ENCODE measurements at places on chromosomes 11 and 22.

GRCh38 chr11:119780222-119780953, 51.4 kb upstream of the NECTIN1 start:
- no peak for DNase-seq

GRCh38 chr11:86193297-86194095, 51.1 kb upstream of the EED start:
- DNase-seq, result peak; percentile 96

DNA sequence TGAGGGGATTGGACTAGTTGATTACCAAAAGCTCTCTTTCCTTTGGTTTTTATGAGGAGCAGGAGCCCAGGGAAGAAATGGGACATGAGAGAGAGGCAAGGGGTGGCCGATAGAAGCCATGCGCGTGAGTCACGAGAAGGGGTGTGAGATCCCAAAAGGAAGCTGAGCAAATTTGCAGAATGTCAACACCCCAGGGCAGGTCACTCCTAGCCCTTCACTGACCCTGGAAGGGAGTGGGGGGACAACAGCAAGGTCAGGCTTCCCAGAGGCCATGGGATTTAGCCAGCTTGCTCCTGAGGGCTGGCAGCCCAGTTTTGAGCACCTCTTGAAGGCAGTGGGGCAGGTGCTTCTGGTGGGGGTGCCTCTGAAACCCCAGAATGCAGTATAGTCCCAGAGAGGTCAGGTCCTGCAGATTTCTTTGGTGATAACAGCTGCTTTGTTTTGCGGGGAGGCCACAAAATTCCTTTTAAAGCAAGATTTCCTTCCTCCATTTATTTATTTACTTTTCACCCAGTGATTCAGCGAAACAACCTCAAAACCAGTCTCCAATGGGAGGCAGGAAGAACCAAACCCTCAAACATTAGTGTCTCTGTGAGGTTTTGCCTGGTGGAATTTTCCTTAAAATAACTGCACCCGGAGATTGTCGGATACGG, 40.1 kb upstream of the TIMP3 start:
- peak; percentile 67 for DNase-seq

GRCh38 chr11:62553839-62554361, 7.3 kb upstream of the AHNAK start:
- peak; percentile 86 for DNase-seq

GRCh38 chr22:45804986-45805325, 133.3 kb downstream of the ATXN10 start:
- peak; percentile 5 for DNase-seq
